ENCODE measurements at places on chromosomes 1 and 21.

DNA sequence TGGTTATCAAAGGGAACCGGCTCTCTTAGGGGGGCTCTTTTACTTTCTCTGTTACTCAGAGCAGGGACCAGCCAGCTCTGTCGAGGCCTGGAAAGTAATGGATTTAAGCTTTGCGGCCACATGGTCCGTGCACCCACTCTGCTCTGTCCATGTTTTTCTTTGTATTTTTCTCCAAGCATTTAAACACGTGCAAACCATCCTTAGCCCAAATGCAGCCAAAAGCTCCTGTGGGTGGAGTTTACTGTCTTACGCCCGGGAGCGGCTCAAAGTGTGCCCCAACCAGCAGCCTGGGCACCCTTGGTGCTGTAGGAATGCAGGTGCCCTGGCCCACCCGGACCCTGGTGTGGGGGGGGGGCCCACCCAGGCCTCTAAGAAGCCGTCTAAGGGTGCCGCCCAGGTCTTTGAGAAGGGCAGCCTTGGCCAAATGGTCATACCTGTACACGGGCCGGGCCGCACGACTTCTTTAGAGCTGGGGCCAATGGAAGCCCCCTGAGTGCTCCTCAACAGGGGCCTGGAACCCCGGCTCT lies 29.2 kb upstream of the POFUT2 start:
- no peaks in the 10 kb centered on the region for H3K36me3 ChIP-seq
- no peaks in the 10 kb centered on the region for H3K4me1 ChIP-seq

GRCh38 chr1:11058595-11059154 lies 1.1 kb downstream of the SRM start:
- peaks cover 28% of the 10 kb centered on the region for H3K36me3 ChIP-seq
- peak overlapping the region; percentile 96 for H3K4me3 ChIP-seq
- peak overlapping the region; percentile 88 for H3K27ac ChIP-seq
- no peak for DNase-seq
- H3K4me1 ChIP-seq, result peaks cover 28% of the 10 kb centered on the region

- no peaks in the 10 kb centered on the region for H3K4me1 ChIP-seq
- no peaks in the 10 kb centered on the region for H3K27me3 ChIP-seq
- H3K36me3 ChIP-seq, result no peaks in the 10 kb centered on the region
- no peak overlapping the region for H3K4me3 ChIP-seq
Measured at GRCh38 chr1:72037745-72038343, 244.5 kb downstream of the NEGR1 start.

DNA sequence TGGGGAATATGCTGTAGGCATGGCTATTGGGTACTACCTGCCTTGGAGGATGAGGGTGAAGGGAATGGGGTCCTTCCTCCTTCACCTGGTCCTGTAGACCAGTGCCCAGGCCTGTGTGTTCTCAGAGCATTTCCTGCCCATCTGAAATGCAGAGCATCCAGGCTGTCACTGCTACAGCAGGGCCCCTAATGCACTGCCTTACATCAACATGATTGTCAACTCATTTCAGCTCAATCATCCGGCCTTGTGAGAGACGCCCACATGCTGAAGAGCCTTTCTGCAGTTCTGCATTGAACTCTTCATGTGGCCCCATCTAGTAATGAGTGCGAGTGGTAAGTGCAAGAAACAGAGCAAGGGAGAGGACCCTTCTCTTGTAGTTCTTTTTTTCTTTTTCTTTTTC lies 39.8 kb upstream of the SRP9 start:
- no peaks in the 10 kb centered on the region for H3K27me3 ChIP-seq
- no peaks in the 10 kb centered on the region for H3K36me3 ChIP-seq
- H3K4me3 ChIP-seq, result no peak overlapping the region
- no peaks in the 10 kb centered on the region for H3K4me1 ChIP-seq
- no peak overlapping the region for H3K27ac ChIP-seq

DNA sequence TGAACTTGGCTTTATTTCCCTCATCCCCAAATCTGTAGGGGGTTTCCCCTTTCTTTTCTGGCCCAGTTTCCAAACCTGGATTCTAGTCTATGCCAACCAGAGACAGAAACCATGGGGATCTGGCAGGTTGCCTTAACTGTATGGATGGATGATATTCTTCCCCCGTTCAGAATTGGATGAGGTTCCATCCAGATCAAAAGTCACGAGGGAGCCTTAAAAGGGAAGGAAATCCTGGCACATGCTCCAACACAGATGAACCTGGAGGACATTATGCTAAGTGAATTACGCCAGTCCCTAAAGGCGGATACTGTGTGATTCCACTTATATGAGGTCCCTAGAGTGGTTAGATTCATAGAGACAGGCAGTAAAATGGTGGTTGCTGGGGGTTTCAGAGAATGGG lies 124.4 kb downstream of the HUNK start:
- no peaks in the 10 kb centered on the region for H3K4me1 ChIP-seq
- H3K27me3 ChIP-seq, result no peaks in the 10 kb centered on the region
- DNase-seq, result no peak

- H3K4me3 ChIP-seq, result no peak overlapping the region
- no peaks in the 10 kb centered on the region for H3K27me3 ChIP-seq
- H3K4me1 ChIP-seq, result peaks cover 11% of the 10 kb centered on the region
- H3K36me3 ChIP-seq, result peaks cover 24% of the 10 kb centered on the region
- no peak overlapping the region for H3K27ac ChIP-seq
Measured at GRCh38 chr1:35442734-35443133, 114.5 kb downstream of the KIAA0319L start.

DNA sequence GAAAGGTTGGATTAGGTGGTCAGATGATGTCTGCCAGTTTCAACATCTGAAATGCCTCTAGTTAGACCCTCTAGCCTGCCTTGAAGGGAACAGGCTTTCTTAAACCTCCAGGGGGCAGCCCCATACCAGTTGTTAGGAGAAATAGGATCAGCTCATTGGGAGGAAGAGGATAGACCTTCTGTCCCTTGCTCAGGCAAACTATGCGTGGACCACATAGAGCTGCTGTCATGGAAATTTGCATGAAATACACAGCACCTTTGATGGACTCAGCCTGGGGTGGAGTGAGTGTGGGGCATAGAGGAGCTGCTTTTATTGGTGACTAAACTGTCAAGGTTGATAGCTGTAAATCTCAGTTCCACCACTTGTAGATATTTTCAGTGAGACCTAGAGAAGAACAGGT lies 38.4 kb upstream of the SPAG17 start:
- no peak overlapping the region for H3K27ac ChIP-seq
- DNase-seq, result no peak
- H3K4me1 ChIP-seq, result no peaks in the 10 kb centered on the region
- no peaks in the 10 kb centered on the region for H3K27me3 ChIP-seq

GRCh38 chr1:227234998-227235405 lies 83.3 kb downstream of the CDC42BPA start:
- no peak for DNase-seq
- no peak overlapping the region for H3K27ac ChIP-seq
- H3K4me3 ChIP-seq, result no peak overlapping the region
- H3K27me3 ChIP-seq, result peaks cover 5% of the 10 kb centered on the region

GRCh38 chr1:12287869-12288268 lies 58.0 kb downstream of the VPS13D start:
- H3K36me3 ChIP-seq, result peaks cover 27% of the 10 kb centered on the region
- peaks cover 5% of the 10 kb centered on the region for H3K4me1 ChIP-seq
- DNase-seq, result no peak
- no peak overlapping the region for H3K4me3 ChIP-seq
- H3K27me3 ChIP-seq, result no peaks in the 10 kb centered on the region

- no peaks in the 10 kb centered on the region for H3K4me1 ChIP-seq
- H3K4me3 ChIP-seq, result no peak overlapping the region
- no peak overlapping the region for H3K27ac ChIP-seq
- DNase-seq, result no peak
Measured at GRCh38 chr1:99438656-99439230, 174.5 kb downstream of the PLPPR4 start.

DNA sequence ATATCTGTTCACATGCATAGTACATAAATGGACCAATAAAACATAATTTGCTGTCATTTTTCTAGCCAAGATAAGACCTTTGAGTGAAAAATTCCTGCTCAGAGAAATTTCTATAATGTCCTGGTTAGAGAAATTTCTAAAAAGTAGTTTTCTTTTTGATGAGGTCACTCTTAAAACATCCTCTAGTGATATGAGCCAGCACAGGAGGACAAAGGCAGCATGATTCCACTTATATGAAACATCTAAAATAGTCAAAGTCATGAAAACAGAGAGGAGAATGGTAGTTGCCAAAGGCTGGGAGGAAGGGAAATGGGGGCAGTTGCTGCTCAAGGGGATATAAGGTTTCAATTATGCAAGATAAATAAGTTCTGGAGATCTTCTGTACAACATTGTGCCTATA lies 239.4 kb downstream of the BACH1 start:
- no peaks in the 10 kb centered on the region for H3K4me1 ChIP-seq
- no peak for DNase-seq
- H3K36me3 ChIP-seq, result no peaks in the 10 kb centered on the region
- H3K27me3 ChIP-seq, result no peaks in the 10 kb centered on the region
- no peak overlapping the region for H3K27ac ChIP-seq

- no peak for DNase-seq
- peak overlapping the region; percentile 75 for H3K4me3 ChIP-seq
- H3K27ac ChIP-seq, result peak overlapping the region; percentile 72
- peaks cover 14% of the 10 kb centered on the region for H3K4me1 ChIP-seq
- H3K27me3 ChIP-seq, result peaks cover 27% of the 10 kb centered on the region
Measured at GRCh38 chr1:1039145-1039910, 19.4 kb downstream of the AGRN start.

DNA sequence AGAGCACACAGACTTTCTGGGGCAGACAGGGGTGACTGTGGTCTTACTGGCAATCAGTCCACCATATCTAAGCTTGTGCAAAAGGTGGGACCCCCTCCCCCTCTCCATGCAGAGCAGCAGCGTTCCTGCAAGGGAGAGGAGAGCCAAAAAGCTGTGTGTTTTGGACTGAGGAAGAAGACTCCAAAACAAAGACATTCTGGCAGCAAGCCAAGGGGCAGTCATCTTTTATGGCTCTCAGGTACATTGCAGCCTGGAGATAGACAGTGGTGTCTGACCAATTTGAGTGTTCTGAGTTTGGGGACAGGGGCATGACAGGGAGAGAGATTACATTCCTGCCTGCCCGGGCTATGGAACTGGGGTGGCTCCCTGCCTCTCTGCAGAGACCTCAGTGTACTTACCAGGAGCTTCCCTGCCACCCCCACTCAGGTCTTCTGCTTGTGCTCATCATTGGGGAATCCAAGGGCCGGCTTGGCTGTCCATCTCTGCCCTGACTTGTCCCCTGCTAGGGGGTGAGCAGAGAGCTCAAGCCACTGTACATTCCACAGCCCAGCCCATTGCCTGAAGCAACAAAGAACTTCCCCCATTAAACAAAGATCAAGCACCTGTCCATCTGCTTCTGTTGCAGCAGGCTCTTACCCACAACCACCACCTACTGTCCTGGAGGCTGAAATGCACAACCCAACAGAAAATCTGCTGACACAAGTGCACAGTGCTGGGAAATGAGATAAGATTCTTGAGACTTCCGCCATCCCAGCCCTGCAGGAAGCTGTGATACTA lies 131.1 kb downstream of the EVI5 start:
- peaks cover 17% of the 10 kb centered on the region for H3K27me3 ChIP-seq
- H3K4me3 ChIP-seq, result no peak overlapping the region

GRCh38 chr1:204792354-204792692 lies 78.3 kb upstream of the NFASC start:
- peaks cover 7% of the 10 kb centered on the region for H3K4me1 ChIP-seq
- H3K4me3 ChIP-seq, result no peak overlapping the region
- H3K27ac ChIP-seq, result no peak overlapping the region
- H3K36me3 ChIP-seq, result no peaks in the 10 kb centered on the region
- peaks cover 26% of the 10 kb centered on the region for H3K27me3 ChIP-seq

DNA sequence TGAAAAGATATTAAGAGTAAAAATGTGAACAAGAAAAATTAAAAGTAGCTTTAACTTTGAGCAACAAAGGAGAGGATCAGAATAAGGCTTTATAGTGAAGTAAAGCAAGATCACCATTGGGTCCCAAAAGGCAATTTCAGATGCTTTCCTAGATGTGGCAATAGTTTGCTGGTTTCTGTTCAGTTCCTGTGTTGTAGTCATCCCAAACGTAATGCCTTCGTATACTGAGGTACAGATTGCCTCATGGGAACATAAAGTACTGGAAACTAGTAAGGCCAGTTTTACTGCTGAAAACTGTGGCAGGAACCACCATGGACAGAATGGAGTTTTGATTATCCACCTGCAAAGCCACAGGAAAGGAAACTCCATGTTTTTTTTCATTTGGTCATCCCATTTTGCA lies 283.5 kb upstream of the SGIP1 start:
- H3K4me1 ChIP-seq, result peaks cover 52% of the 10 kb centered on the region
- no peak overlapping the region for H3K4me3 ChIP-seq
- H3K27me3 ChIP-seq, result peaks cover 3% of the 10 kb centered on the region
- DNase-seq, result no peak
- no peak overlapping the region for H3K27ac ChIP-seq

DNA sequence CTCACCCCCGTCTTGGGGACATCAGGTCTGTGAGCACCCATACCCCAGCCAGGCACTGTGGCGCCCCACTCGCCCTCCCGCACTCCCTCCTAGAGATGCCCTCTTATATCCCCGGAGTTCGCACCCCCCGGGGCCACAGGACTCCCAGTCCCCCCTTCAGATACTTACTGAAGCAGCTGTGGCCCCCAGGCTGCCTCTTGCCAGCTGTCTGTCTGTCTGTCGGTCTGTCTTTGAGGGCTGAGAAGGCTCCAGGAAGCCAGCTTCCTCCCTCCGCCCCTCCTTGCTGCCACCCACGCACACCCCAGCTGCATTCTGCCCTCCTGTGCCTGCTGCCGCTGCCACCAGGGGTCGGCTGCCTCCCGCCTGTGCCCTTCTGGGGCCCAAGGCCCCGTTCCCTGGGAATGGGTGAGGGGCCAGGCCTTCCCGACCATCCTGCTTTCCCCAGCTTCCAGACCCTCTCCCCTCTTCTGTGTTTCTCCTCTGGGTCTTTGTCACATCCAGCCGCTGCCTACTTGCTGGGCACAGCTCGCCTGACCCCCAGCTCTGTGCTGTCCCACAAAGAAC lies at the start of gene PTPN7:
Gene PTPN7, minus strand, starts transcription at position 226 of the 564 bp plus-strand sequence. CDS start 1,200 bp downstream, outside the sequence.
- H3K4me3 ChIP-seq, result peak within 1 kb of the TSS; percentile 100
- DNase-seq, result peak; percentile 77
- H3K36me3 ChIP-seq, result peaks cover 43% of the 10 kb centered on the region
- H3K4me1 ChIP-seq, result peaks cover 66% of the 10 kb centered on the region
- H3K27me3 ChIP-seq, result no peaks in the 10 kb centered on the region

DNA sequence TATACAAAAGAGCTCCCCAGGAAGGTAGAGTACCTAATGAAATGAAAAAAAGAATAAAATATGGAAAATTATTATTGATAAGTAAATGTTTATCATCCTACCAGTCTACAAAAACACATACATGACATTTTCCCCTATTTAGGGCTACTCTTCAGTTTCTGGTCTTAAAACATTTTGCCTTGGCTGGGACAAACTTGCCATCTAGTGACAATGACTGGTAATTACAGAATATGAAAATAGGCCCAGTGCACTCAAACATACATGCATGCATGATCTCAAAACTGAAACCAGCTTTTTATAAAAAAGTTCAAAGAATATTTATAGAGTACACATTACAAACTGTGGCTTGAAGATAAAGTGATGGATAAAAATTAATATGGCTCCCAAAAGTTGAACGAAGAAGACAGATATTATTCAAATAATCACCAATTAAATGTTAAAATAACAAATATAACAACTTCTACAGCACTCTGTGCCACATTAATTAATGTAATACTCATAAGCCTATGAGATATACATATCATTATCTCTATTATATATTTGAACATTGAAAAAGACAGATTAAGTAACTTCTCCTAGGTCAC lies 10.5 kb upstream of the RNPC3 start:
- no peak for DNase-seq
- peaks cover 3% of the 10 kb centered on the region for H3K36me3 ChIP-seq
- no peak overlapping the region for H3K27ac ChIP-seq
- no peaks in the 10 kb centered on the region for H3K27me3 ChIP-seq

- peaks cover 6% of the 10 kb centered on the region for H3K36me3 ChIP-seq
- H3K27me3 ChIP-seq, result peaks cover 2% of the 10 kb centered on the region
- H3K27ac ChIP-seq, result no peak overlapping the region
- H3K4me3 ChIP-seq, result no peak overlapping the region
Measured at GRCh38 chr1:59015708-59016107, 231.9 kb upstream of the JUN start.

Measured in T-helper 2 cell treated with Interferon-gamma antibody and Interleukin-4, amounts not matched to agents 5 μg/mL and 100 μg/mL, for 36 hours (primary cell).